NCI-H446 (cell line): ENCODE measurements at places on chromosomes 3 and 15.

DNA sequence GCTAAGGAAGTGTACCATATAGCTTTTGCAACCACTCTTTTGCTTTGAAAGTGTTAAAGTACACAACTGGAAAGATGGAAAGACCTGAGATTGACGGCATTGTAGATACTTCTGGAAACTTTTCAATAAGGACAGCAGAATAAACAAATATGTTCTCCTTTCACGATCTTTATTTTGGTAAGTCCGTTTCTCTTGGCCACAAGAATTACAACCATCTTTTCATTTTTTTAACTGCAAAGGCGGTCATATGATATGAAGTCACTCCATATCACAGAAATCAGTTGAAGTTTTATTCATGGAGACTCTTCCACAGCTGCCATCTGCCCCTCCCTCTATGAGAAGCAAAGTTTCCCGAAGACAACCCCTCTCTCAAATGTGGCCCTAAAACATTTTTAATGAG lies 303.4 kb upstream of the ICE2 start:
- DNase-seq, result no peak

DNA sequence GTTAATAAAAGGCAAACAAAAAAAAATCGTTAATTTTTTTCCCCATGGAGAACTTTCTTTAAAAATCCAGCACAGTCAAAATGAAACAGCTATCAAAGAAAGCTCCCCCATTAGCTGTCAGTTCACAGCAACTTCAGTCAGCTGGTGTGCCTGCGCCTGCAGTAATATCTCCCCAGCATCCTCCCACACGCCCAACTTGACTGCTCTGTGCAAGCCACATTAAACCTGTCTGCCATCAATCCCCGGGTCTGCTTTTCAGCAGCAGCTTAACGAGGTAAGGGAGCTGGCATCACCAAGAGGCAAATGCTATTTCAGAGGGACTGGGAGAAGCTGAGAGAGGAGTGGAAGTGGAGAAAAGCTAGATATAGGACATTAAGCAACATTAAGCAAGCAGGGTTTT lies 337.5 kb downstream of the GAP43 start:
- peak; percentile 69 for DNase-seq

GRCh38 chr15:73621286-73621826 lies 11.8 kb downstream of the NPTN start:
- no peak for DNase-seq

DNA sequence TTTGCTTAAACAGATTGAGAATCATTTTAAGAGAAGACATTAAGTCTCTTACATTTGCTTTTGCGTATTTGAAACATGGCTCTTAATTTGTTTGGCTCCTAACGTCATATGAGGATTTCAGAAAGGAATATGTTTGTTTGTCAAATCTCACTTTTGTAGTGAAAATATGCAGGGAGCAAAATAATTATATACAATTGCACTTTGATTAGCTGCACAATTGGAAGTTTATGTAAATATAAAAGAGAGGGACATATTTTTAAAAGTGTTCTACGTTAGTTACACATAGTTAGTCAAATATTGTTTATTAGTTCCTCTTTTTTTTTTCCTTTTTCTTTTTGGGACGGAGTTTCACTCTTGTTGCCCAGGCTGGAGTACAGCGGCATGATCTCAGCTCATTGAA lies 42.7 kb upstream of the GOLIM4 start:
- no peak for DNase-seq

DNA sequence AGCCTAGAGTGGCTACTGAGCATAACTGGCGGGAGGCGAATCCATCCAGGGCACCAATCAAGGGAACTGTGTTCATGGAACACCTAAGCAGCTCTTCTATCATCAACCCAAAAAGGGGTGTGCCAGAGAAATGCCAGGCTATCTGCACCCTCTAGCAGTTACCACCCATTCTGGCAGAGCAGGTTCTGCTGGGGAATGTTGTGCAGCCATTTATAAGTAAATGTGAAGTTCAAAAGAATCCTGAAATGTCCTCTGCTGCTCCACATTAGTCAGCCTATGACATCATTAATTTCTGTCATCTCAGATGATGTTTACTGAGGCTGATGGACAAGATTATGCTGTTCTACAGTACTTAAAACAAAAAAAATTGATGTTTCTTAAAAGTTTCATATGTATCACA lies 7.7 kb downstream of the SKIC8 start:
- DNase-seq, result no peak

DNA sequence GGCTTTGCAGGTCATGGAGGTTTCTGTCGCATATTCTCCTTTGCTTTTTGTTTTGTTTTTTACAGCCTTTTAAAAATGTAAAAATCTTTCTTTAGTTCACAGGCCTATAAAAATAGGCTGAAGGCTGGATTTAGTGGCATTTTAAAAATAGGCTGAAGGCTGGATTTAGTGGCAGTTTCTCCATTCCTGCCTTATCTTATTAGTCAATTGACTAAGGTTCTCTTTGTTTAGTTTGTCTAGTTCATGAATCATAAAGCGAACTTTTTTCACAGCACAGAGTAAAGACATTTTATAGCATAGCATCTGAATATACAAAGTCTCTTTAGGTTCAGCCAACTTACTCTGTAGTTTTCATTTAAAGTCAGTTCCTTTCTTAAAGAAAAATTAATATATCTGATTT lies 31.4 kb downstream of the AP4E1 start:
- DNase-seq, result no peak

GRCh38 chr15:74382004-74382816 lies 14.8 kb upstream of the CYP11A1 start:
- DNase-seq, result peak; percentile 17

DNA sequence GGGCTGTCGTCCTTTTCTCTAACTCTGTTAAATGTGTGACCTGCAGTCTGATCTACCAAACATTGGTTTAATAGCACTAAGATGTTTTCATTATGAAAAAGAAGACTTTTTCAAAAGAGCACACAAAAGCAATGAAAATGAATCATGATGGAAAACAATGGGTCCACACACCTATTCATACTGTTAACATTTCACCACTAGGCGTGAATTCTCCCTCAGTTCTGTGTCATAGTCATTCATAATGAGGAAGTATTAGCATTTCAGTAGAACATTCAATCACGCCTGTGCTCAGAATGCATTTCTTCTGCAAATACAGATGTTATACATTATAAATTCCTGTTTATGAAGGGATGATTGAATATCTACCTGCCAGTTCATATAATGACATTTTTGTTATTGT lies 35.9 kb downstream of the EIF4E3 start:
- no peak for DNase-seq

DNA sequence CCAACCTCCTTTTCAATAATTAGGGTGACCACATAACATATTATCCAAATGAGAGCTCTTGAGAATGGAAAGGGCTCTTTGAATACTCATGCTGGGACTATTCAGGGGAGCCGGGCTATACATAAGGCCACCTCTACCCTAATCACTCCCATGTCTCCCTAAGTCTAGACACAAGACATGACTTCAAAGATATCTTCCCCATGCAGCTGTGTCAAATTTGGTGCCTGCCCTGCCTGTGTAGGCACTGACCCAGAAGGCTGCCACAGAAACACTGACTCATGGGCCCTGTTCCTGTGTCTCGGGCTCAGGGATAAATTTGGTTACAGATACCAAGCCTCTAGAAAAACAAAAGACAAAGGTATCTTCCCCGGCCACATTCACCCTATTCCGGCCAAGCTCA lies 70.3 kb downstream of the MYLK start:
- DNase-seq, result no peak

DNA sequence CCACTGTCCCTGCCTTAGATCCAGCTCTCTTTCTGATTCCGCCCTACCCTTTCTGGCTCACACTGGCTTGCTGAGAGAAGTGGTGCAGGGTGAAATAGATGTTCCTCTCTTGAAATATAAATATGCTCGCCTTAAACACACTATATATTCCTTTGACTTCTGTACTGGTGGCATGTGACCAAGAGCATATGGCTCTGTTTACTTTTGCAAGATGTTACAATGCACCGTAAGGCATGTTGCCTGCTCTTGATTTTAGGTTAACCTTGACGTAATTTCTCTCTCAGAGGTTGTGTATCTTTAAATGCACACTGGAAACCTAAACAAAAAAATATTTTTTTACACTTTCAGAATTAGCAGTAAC lies 749 bp downstream of the RSRC1 start:
- no peak for DNase-seq

GRCh38 chr3:101577286-101577685 lies 3.3 kb downstream of the PCNP start:
- no peak for DNase-seq

DNA sequence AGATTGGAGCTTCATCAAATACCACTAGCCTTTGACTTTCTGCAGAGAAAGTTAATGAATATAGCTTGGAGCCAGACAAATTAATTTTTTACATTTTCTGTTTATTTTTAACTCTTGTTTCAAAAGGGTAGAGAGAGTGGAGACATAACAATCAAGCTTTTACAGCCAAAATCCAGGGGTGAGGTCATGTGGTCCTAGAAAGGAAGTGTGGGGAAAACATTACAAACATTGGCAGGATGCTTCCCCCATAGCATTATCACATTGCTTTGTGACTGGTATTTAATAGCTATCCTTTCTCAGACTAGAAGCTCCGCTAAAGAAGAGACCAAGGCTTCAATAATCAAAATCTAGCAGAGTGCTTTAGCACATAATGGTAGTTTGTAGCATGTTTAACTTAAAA lies 46.4 kb upstream of the PHLDB2 start:
- no peak for DNase-seq

GRCh38 chr3:160130950-160131349 lies 94.3 kb upstream of the C3orf80 start:
- DNase-seq, result no peak

GRCh38 chr3:193488741-193489140 lies 66.0 kb downstream of the ATP13A4 start:
- DNase-seq, result no peak

DNA sequence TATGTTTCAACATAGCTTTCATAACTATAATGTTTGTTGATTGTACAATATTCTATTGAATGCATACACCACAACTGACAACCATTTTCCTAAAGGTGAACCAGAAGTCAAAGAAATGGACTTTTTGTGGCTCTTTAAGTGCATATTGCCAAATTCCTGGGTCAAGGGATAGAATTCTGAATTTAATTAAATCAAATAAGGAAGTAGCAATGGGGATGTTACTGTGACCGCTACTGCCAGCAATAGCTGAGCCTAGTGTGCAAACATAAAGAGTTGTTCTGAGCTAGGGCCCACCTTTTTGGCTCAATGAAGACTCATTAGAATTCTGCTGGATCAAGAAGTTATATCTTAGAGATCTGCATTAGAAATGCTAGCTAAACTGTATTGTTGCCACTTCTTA lies 17.3 kb upstream of the KBTBD8 start:
- DNase-seq, result no peak

- no peak for DNase-seq
These were observed 479.4 kb downstream of the RBMS3 start for GRCh38 chr3:29760226-29760685.

DNA sequence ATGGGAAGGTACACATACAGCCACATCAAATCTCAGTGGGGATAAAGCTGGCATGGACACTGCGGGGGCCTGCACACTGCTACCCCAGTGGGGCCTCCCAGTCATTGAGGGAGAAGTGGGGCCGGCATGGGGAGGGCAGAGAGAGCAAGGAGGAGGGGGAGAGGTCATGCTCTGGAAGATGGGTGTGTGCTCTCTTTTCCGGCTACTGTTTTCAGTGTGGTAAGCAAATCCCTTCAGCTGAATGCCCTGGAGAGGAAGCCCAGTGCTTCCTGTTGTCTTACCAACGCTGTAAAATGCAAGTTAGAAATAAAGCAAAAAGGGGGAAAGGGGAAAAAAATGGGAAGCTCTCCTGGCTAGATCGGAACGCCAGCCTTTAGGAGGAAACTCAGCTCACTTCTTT lies 30.8 kb downstream of the NRROS start:
- DNase-seq, result no peak

- DNase-seq, result no peak
These were observed at the start of gene PAQR5 for GRCh38 chr15:69298697-69299441. PAQR5 (plus strand) TSS chr15:69298912; CDS start chr15:69360081, 61,169 bp downstream.

DNA sequence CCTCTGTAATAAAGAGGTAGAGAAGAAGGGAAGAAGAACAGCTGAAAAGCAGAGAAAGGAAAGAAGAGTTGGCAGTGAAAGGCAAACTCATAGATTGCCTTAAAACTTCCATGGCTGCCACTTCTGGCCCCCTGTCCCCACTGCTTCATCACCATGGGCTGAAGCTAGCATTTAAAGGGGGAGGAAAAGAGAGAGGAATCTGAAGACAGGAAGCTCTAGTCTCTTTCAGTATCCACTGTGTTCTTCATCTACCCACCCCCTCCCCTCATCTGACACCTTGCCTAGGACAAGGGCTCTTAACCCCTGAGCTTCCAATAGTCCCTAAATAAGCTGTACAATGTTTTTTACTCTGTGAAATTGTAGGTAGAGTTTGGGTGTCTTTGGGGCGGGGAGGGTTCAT lies 60.6 kb downstream of the ALCAM start:
- DNase-seq, result no peak

- no peak for DNase-seq
These were observed 302.5 kb downstream of the ZNF621 start for GRCh38 chr3:40827226-40827625.

DNA sequence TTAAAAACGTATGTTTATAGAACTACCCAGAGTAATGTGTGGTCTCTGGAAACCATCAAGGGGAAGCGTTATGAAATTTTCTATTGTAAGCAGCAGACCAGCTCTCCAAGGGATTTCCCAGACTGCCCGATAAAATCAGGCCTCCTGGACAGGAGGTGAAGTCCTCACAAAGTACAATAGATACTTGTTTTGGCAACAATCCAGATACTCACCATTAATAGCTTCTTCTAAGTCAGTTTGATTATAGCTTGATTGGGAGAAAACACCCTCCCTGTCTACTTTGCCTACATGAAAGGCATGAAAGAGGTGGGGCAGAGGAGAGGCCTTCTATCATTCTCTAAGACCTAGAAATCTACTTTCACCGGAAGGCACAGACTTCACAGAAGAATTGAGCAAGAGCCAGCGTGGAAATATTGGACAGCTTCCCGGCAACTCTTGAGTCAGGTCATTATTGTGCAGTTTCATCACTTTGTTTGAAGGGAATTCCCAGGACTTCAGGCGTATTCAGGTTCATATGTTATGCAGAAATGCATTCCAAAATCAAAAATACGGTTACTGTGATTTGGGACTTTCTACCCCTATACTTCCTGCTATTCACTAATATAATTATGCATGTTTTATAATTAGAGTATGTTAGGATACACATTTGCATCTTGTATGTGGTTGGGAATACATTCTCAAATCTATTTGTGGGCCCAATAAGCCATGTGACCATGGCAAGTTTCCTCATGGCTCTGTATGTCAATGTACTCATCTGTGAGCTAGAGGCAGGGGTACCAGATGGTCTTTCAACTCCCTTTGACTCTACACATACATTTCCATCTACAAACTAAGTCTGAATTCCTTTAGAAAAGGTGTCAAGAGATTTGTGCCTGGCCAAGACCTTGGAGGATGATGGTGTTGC lies 103.5 kb downstream of the CD47 start:
- DNase-seq, result peak; percentile 76

- no peak for DNase-seq
These were observed 189.4 kb downstream of the SLC9A9 start for GRCh38 chr3:143658861-143659260.

DNA sequence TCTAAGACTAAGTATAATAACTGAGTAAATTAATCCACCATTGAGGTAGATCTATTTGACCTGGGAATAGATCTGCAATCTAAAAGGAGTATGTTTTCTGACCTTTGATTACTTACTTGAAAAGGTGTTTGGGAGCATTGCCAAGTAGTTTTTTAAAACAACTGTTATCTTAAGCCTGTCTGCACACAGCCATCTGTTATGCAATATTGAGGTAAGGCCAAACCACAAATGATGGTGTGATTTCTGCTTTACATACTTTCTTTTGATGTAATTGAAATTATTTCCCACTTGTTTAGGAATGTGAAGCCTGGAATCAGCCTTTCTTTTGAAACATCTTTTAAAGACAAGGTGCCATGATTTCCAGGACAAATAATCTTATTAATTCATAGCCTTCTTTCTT lies 274.0 kb downstream of the BBX start:
- DNase-seq, result peak; percentile 17
